ENCODE measurements at places on chromosomes 5 and 9.

DNA sequence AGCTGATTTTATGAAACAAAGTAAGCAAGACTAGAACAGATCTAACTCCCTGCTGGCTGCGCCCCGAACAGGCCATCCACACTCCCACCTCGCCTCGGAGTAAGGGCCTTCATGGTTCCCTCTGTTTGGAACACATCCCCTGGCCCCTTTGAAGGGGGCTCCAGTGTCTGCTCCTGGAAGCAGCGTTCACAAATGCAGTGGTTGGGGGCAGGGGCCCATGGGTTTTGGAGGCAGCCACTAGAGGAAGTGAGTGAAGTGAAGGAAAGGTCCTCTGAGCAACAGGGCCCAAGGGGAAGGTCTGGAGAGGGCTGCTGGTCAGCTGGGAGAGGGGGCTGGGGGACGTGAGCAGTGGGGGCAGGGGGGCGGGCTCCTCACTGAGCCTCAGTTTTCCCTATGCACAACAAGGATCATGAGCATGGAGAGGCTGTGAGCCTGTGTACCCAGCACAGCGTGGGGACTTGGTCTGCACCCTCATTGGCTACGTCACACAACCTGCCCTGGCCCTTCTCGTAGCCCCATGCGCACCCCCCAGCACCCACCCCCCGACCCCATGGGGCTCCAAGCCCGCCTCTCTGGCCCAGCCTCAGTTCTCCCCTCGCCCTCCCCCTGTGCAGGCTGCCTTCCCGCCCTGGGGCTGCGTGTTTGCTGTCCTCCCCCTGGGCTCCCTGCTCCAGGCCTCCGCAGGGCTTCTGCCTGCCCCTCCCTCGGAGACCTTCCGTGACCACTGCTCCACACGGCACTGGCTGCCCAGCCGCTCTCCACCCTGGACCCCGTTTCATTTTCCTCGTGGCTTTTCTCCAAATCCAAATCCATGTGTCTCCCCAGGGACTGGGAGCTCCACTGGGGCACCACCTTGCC, 39.5 kb downstream of the RASGEF1C start:
- DNase-seq: no peak

GRCh38 chr5:144162686-144163085, 7.8 kb downstream of the YIPF5 start:
- DNase-seq: no peak

DNA sequence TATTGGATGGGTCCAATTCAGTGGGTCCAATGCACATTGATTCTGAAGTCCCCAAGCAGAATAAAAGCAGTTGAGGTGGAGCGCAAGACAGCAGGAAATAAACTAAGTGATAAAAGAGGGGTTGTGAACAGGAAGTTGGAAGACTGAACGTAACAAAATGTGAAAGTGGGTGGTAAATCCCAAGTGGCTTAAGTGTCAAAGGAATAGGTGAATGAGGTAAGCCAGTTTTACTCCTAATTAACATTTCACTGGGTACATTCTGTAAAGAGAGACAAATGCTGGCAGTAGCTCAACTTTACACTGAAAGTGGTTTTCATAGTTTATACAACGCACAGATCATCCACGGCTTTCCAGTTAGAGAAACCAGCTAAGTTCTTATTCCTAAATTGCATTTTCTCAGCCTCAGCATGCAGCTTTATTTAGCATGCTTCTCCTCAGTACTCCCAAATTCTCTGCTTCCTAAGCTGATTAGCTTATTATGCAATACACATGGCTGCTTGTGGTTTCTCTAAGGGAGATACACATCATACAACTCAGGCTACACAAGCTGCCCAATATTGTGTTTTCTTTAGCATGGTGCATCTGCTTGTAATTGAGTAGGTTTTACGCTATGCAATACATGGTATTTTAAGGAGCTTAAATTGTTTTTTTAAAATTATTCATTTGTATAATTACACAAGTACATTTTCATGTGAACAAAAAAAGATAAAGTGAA, 34.2 kb upstream of the HSD17B4 start:
- DNase-seq: no peak

- peak; percentile 1 for DNase-seq
Observed at GRCh38 chr5:53170746-53171349, 61.3 kb upstream of the MOCS2 start.

Data from NCI-H1930 (cell line).